ENCODE measurements at places on chromosomes 16 and 17.
A peak's percentile ranks its signal among the peaks of the same experiment; 100 is the strongest.

GRCh38 chr17:81538651-81539570, 10.7 kb downstream of the FSCN2 start:
- DNase-seq: no peak
- no peak overlapping the region for H3K27ac ChIP-seq
- H3K36me3 ChIP-seq: peaks cover 6% of the 10 kb centered on the region
- H3K27me3 ChIP-seq: peaks cover 28% of the 10 kb centered on the region

GRCh38 chr16:84518804-84519341, 14.4 kb upstream of the MEAK7 start:
- no peaks in the 10 kb centered on the region for H3K27me3 ChIP-seq
- DNase-seq: peak; percentile 74
- peak overlapping the region; percentile 87 for H3K27ac ChIP-seq
- H3K4me1 ChIP-seq: peaks cover 66% of the 10 kb centered on the region

DNA sequence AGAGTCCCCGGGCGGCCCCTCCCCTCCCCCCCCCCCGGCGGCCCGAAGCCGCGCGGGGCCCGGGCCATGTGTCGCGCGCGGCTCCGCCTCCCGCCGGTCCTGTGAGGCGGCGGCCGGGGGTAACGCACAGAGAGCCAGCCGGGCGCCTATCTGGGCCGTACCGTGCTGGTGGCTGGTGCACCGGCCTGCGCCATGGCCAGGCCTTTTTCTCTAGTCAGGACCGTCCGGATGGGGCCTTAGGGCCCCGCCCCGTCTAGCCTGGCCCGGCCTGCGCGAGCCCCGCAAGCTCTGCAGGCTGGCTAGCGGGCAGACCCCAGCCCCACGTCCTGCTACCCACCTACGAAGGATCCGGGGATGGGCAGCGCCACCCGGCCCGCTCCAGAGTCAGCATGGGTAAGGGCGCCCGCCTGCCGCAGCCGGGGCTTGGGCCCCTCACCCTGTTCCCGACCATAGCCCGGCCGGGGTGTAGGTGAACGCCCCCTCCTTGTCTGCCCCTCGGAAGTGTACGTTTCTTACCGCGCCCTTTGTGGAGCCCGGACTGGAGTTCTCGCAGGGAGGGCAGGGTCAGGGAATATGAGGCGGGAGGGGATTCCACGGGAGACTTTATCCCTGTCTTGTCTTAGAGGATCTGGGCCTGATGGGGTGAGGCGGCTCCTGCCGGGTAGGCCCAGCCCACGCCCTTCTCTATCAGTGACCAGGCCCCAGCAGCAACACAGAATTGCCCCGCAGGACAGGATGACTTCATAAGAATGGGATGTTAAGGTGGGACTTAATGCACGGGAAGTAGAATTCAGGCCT, at the start of gene CENPT:
Gene CENPT (minus strand): TSS at position 630 of the 798 bp plus-strand sequence. CDS start 13,834 bp downstream, outside the sequence.
- peak; percentile 27 for DNase-seq
- H3K27ac ChIP-seq: peak within 1 kb of the TSS; percentile 88
- no peaks in the 10 kb centered on the region for H3K27me3 ChIP-seq

DNA sequence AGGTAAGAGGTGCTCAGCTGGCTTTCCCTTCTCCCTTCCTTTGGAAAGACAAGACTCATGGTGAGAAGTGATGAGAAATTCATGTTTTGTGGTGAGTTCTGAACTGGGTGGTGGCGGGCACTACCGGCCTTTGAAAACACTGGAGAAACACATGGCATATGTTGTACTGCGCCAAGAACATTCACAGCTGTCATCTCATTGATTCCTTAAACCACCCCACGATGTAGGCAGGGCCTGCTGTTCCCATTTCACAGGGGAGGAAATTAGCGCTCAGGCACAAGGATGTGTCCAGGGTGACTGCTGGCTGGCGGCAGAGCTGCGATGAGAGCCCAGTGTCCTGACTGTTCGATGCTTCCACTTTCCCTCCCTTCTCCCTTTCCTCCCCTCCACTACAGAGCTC, 1.6 kb upstream of the DOC2B start:
- H3K4me1 ChIP-seq: peaks cover 16% of the 10 kb centered on the region
- no peak overlapping the region for H3K27ac ChIP-seq
- H3K4me3 ChIP-seq: no peak overlapping the region
- DNase-seq: no peak

DNA sequence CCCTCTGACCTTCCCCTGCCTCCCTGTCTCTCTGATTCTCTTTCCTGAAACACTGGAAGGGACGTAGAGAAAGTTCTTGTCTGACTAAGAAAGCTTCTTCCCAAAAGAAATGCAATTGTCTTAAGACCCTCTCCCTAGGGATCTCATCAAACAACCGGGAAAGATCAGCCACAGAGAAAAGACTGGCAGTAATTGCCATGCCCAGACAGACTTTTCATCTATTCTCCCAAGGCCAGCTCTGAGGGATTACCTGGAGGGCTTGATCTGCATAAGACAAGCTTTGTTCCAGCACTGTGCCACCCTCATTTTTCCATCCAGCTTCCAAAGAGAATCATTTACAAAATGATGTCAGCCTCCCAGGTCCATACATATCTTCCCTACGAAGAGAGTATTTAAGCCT, 38.8 kb upstream of the HS3ST3A1 start:
- H3K36me3 ChIP-seq: no peaks in the 10 kb centered on the region
- H3K4me1 ChIP-seq: no peaks in the 10 kb centered on the region
- no peak for DNase-seq
- no peak overlapping the region for H3K4me3 ChIP-seq

- peaks cover 29% of the 10 kb centered on the region for H3K36me3 ChIP-seq
- peaks cover 80% of the 10 kb centered on the region for H3K4me1 ChIP-seq
- DNase-seq: no peak
Measured at GRCh38 chr17:78735832-78736525, 46.1 kb downstream of the CYTH1 start.

DNA sequence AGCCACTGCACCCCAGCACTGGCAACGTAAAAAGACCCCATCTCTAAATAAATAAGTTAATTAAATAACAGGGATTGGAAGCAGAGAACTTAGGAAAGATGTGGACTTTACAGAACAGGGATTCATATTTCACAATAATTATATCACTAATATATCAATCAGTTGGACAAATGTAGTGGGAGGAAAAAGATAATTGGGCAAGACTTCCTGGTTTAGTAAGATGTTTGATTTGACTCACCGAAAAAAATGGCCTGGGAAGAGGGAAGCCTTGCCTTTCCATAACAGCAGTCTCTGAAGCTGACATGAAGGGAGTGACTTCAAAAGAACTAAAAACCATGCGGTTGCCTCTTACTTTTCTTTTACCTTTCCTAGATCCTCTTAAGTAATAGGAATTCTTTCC, 15.2 kb upstream of the C17orf78 start:
- no peak overlapping the region for H3K27ac ChIP-seq
- no peak overlapping the region for H3K4me3 ChIP-seq
- no peaks in the 10 kb centered on the region for H3K27me3 ChIP-seq
- DNase-seq: no peak

- no peak overlapping the region for H3K4me3 ChIP-seq
- no peak overlapping the region for H3K27ac ChIP-seq
Measured at GRCh38 chr17:17090642-17091103, 48.4 kb downstream of the MPRIP start.

DNA sequence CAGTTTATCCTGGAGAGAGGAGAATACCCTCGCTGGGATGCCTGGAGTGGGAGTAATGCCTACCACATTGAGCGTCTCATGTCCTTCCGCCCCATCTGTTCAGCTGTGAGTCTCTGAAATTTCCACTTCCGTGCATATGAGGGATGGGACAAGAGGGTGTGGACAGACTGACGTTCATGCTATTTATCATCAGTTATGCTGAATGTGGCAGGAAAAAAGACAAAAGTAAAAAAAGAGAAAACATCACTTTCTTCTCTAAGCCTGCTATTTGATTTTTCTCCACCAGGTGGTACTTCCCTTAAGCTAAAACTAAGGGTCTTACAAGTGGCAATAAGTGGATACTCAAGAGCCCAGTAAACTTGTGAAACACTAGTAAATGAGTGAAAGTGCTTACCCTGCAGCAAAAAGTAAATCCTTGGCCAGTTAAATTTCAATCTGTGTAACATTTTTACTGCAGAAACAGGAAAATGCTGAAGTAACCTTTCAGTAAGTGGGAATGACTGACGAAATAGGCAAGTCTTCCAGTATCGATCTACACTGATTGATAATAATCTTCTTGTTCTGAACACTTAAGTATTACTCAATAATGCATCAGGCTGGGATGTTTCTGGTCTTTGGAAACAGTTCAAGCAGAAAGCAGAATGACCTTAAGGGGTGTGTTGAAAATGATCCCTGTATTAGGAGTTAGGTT, 5.6 kb downstream of the CRYBA1 start:
- no peak overlapping the region for H3K4me3 ChIP-seq
- no peak overlapping the region for H3K27ac ChIP-seq
- H3K4me1 ChIP-seq: peaks cover 14% of the 10 kb centered on the region

GRCh38 chr17:38867179-38867967, 2.5 kb upstream of the LASP1 start:
- DNase-seq: peak; percentile 64
- H3K27ac ChIP-seq: peak overlapping the region; percentile 92
- H3K36me3 ChIP-seq: peaks cover 16% of the 10 kb centered on the region
- peaks cover 32% of the 10 kb centered on the region for H3K4me1 ChIP-seq
- H3K27me3 ChIP-seq: peaks cover 11% of the 10 kb centered on the region
- H3K4me3 ChIP-seq: peak overlapping the region; percentile 82

DNA sequence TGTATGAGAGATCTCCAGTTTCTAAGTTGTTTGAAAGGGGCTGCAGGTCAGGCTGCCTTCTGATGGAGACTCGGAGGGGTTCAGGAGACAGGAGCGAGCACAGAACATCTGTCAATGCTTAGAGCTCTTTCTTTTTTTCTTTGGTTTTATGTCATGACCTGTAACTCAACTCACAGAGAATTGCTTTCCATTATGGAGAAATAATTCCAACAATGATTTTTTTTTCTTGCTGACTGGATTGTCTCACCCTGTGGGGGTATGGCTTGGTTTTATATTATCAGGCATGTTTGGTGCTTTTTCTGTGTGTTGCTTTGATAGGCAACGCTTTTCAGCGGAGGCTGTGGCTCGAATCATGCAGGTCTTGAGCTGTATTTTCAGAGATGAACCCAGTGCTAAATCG, 10.7 kb upstream of the KCNJ2 start:
- no peak overlapping the region for H3K4me3 ChIP-seq
- H3K4me1 ChIP-seq: no peaks in the 10 kb centered on the region
- peaks cover 18% of the 10 kb centered on the region for H3K27me3 ChIP-seq
- no peak for DNase-seq
- no peak overlapping the region for H3K27ac ChIP-seq

DNA sequence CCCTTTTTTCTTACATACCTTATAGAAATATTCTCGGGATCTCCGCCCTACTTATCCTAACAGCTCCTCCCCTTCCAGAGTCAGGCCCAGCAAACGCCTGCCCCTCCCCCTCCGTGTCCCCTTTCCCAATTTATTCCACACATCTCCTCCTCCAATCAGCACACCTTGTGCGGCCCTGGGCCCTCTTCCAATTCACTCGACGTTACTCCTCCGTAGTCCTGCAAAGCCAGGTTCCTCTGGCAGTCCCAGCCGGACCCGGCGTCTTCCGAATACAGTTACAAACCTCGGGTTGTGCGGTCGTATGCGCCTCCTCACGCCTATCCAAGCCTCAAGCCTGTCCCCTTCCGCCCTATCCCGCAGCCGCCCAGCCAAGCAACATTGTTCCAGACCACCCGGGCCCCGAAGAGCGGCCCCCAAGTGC, 677 bp downstream of the CBX1 start:
- H3K27ac ChIP-seq: peak overlapping the region; percentile 90
- DNase-seq: no peak
- H3K4me3 ChIP-seq: peak overlapping the region; percentile 100
- no peaks in the 10 kb centered on the region for H3K27me3 ChIP-seq
- peaks cover 31% of the 10 kb centered on the region for H3K4me1 ChIP-seq

DNA sequence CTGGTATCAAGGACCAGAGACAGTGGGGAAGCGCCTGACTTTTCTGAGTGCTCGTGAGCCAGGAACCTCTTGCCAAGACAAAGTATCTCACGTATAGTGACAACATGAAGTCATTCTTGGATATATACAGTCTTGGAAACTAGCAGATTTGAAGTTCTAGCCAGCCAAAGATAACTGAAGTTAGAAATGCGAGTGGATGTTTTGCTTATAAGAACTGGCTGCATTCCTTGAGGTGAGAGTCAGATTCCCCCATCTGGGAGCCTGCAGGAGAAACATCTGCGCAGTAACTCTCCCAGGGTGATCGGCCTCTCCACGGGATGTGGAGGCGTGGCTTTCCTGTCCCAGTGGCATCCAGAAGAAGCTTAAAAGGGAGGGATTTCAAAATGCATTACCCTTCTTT, 89.8 kb downstream of the SHISA6 start:
- no peaks in the 10 kb centered on the region for H3K36me3 ChIP-seq
- H3K27me3 ChIP-seq: no peaks in the 10 kb centered on the region
- H3K4me3 ChIP-seq: no peak overlapping the region
- no peaks in the 10 kb centered on the region for H3K4me1 ChIP-seq

GRCh38 chr16:19112099-19112407, 1.7 kb upstream of the ITPRIPL2 start:
- H3K36me3 ChIP-seq: peaks cover 2% of the 10 kb centered on the region
- H3K4me1 ChIP-seq: peaks cover 3% of the 10 kb centered on the region
- no peak for DNase-seq
- no peak overlapping the region for H3K27ac ChIP-seq
- H3K27me3 ChIP-seq: peaks cover 44% of the 10 kb centered on the region

GRCh38 chr16:11726008-11726407, 16.6 kb downstream of the TXNDC11 start:
- H3K27me3 ChIP-seq: no peaks in the 10 kb centered on the region
- peaks cover 32% of the 10 kb centered on the region for H3K4me1 ChIP-seq
- no peak overlapping the region for H3K27ac ChIP-seq

- H3K36me3 ChIP-seq: no peaks in the 10 kb centered on the region
- H3K4me1 ChIP-seq: no peaks in the 10 kb centered on the region
- H3K4me3 ChIP-seq: no peak overlapping the region
- H3K27me3 ChIP-seq: peaks cover 12% of the 10 kb centered on the region
Measured at GRCh38 chr17:56392321-56392720, 201.2 kb upstream of the NOG start.
